ENCODE measurements at places on chromosomes 11 and 22. TPM values are rescaled to one million over a fixed set of nuclear protein-coding genes. Genes with fewer than 3 reads are reported as not detected.

Gene TBX10
- not detected for total RNA-seq

DNA sequence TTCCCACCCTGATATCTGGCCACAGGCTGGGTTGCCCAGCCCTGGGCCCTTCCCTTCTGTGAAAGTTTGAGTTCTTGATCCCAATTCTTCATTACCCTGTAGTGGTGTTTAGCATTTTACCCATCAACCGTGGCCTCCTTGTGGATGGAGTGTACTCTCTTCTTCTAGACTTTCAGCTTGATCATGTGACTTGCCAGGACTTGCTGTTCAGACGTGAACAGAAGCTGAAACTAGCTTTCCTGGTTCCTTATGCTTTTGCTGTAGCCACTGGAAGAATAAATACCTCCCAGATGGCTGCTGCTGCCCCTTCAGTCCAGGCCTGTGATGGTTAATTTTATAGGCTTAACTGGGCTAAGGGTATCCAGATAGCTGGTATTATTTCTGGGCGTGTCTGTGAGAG, 32.7 kb upstream of the DAGLA start:
- DNase-seq, result no peak

GRCh38 chr11:5791165-5791564, at the start of gene OR52N1:
Gene OR52N1, minus strand, starts transcription at chr11:5791265. Its CDS starts 2,449 bp downstream, at chr11:5788816.
- DNase-seq, result no peak

GRCh38 chr11:65069217-65069616, 10.9 kb upstream of the NAALADL1 start:
- DNase-seq, result no peak

Gene IL17REL
- total RNA-seq, result not detected

- DNase-seq, result peak; percentile 75
These were observed at the start of gene VEGFB for GRCh38 chr11:64233913-64234586. Gene VEGFB, plus strand, starts transcription at chr11:64234584. Its CDS starts 250 bp downstream, at chr11:64234834.

- no peak for DNase-seq
These were observed 139.4 kb downstream of the SPATA19 start for GRCh38 chr11:133705873-133706272.

Gene OR51B4
- 3.1 TPM for total RNA-seq

DNA sequence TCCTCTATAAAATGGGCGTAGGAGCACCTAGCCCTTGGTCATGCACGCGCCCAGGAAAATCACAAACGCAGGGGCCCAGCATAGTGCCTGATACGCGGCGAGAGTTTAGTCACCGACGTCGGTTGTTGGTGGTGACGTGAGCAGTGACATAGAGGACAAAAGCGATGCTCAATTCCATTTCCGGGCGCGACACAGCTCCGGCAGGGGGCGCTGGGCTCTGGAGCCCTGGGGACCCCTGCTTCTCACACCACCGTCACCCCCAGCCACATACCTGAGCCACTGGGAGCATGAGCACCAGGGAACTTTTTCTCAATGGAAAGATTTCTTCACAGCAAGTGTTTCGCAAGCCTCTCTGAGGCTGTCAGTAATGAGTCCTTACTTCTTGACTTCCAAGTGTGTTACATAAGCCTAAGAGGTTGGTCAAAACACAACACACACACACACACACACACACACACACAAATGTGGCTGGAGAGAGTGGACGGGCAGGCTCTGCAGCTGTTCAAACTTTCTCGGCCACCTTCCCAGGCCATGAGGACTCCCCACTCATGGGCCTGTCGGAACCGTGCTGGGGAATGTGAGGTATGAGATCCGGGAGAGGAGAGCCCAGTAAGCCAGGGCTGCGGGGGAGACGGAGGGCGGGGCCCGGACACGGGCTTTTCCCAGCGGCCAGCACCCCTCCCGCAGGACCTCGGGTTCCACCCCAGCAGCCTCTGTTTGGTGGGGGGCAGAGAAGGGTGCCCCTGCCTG, 36.9 kb upstream of the LINC01488 start:
- peak; percentile 71 for DNase-seq

GRCh38 chr22:35687461-35687860, 30.2 kb upstream of the APOL5 start:
- no peak for DNase-seq

GRCh38 chr11:67260406-67260805, 5.9 kb upstream of the GRK2 start:
- DNase-seq, result no peak

Gene MYH9
- total RNA-seq, result 425 TPM

Gene KREMEN1
- 14.0 TPM for total RNA-seq

- no peak for DNase-seq
These were observed 52.9 kb downstream of the COPB1 start for GRCh38 chr11:14446701-14447169.

Gene PHLDA2
- not detected for total RNA-seq

GRCh38 chr22:41234815-41235695, 5.7 kb downstream of the CHADL start:
- DNase-seq, result no peak

DNA sequence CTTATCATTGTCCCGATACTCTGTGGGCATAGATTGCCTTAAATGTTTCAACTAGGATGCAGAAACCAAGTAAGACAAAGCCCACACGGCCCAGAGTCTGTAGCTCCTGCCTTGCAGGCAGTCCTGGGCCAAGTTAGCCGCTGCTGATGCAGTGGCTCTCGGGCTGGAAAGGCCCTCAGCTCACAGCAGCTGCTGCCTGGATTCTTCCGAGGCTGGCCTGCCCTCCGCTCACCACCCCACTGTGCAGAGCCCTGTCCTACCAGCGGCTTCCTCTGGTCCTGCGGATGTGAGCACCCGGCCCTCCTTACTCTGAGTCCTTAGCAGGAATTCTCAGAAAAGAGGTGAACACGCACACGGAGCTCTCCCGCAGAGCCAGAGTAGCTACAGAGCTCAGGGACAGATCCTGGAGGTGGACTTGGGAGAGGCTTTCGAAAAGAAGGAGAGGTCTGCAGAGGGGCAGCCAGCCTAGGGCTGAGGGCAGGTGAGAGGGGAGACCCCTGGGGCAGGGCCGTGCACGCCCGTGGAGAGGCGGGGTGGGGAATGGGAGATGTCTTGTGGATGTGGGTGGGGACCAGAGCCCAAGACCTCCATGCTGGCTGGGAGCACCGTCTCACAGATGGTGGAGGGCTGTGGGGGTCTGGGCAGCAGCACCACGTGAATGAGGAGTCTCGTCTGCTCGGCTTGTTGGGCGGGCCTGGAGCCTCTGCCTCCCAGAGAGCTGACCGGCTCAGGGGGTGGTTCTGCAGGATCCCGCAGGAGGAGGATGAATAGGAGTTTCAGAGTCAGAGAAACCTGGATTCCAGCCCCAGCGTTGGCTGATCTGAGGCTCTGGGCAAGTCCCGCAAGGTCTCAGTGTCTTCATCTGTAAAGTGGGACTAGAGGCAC, 117.4 kb upstream of the B3GAT1 start:
- no peak for DNase-seq

Gene KAT5
- 51.8 TPM for total RNA-seq

Gene PAX6
- total RNA-seq, result 5.5 TPM

Gene P2RX6
- total RNA-seq, result 3.4 TPM

DNA sequence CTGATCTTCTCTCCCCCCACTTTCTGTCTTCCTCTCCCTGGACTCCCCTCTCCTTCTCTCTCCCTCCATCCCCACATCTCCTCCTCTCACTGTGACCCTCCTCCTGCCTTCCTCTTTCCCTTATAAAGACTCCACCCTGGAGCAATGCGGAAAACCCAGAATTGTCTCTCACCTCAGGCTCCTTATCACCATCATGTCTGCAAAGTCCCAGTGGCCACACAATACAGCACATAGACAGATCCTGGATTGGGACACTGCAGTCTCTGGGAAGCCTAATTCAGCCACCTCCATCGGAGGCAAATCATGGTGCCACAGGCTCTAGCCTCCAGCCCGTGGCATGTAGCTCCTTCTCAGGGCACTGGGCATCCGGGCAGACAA, 2.7 kb downstream of the RFPL2 start:
- no peak for DNase-seq

Gene C11orf86
- total RNA-seq, result not detected

Gene HIKESHI
- 46.0 TPM for total RNA-seq

GRCh38 chr11:43278193-43278956, 33.4 kb upstream of the API5 start:
- peak; percentile 33 for DNase-seq

DNA sequence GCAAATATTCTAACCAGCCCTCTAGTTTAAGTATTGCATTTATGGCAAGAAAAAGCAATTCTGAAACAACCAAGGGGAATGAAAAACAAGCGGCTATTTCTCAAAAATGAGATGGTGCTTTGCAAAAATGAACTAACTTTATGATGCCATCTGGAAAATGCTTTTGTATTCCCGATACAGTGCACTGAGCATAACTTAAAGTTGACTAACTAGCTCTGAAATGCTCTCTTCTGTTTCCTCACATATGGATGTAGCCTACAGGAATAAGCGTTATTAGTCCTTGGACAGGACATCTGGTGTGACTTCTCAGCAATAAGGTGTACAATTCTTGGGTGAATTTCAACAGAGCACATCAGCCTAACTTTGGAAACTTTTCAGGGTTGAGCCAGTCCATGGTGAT, 228.2 kb upstream of the DDI1 start:
- no peak for DNase-seq

DNA sequence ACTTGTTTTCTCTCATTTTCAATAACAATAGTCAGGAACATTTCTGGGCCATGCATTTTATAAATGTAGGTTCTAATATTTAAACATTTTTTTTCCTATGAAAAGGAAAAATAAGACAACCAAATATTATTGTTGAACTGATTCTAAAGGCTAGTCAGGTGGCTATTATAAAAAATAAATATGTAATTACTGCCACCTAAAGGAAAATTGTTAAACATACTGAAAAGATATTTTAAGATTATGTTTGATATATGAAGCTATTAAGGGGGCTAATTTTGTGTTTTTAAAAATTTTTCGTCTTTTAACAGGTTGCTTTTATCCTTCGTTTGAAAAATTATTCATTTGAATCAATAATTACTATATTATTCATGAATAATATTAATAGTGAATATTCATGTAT, 62.2 kb upstream of the FDX1 start:
- DNase-seq, result no peak
